A673 (cell line): ENCODE measurements at places on chromosomes 5 and 9.

GRCh38 chr9:130740218-130741023, 46.8 kb downstream of the EXOSC2 start:
- no peak for DNase-seq

DNA sequence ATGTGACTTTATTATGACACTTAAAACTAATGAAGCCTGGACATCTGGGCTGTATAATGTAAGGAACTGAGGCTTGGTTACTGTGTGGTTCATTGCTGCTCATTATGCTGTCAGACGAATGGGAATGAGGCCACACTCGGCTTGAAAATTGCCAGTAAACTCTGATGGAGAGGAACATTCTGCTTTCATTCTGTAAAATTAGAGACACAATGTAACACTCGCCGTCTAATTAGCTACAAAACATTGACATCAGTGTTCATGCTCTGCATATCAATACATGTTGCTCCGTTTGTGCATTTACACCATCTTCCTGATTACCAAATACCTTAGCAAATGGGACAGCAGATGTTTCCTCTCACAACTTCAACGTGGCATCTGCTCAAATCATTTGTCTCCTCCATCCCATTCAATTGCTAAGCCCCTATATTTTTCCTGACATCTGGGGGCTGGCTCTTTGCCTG, 133.0 kb downstream of the SLC28A3 start:
- DNase-seq: peak; percentile 28

DNA sequence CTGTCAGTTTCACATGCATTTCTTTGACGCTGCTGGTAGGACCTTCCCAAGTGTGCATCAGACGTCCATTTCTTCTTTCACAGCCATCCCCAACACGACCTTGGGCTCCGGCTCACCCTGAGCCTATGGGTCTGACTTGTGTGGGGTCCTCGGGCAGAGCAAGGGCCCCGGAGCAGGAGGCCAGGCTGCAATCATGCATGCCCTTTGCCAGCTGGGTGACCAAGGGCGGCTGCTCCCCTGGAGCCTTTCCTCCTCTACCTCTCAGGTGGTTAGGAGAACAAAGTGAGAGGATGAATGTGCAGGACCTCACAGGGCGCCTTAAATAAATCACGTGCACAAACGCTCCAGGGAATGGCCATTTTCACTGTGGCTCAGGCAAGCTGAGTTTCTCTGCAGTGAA, 33.2 kb downstream of the TERT start:
- DNase-seq: no peak

DNA sequence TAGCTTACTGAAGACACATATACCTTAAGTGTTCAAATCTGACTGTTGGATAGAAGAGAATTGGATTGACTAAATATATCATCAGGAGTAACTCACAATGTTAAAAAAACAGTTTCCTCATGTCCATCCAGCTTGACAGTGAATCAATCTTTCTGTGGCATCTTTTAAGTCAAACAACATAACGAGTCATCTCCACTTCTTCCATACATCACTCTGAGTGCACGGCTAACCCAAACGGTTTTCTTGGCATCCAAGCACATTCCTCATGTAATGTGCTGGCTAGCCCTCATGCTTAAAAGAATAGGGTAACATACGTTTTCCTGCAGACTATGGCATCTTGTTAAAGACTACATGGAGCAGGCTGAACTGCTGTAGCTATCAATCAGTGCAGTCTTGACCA, 291.5 kb upstream of the TRPC7 start:
- DNase-seq: no peak

DNA sequence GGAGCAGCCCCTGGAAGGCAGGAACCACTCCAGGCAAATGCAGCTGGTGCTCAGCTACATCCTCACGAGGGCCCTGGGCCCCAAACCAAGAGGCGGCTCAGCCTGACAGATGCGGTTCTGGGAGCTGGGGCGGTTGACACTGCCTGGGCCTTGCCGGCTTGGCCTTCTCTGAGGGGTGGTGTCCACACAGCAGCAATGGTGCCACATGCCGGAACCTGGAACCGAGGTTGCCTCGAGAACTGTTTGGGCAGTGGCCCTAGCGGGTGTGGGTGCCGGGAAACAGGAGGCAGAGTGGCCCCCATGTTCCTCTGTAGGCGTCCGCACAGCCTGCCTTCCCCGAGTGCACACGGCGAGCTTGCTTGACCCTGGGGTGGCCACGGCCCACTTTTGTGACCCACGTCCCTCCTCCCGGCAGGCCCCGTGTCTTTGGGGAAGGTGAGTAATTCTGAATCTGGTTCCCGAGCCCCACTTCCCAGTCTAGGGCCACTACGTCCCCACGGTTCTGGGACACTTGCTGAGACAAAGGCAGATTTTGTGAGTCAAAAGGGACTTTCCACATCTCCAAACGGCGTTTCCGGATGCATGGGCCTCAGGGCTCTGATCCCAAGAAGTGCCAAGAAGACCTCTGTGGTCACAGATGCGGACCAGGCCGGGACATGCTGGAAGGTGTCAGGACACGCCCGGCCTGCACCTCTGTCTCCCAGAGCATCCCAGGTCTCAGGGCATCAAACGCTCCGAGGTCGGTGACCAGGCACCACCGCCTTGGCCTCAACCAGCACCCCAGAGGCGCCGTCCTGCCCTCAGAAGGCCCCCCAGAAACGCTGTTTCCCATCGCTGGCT, 27.7 kb upstream of the SLC12A7 start:
- no peak for DNase-seq

GRCh38 chr5:91941588-91941987, 558.5 kb upstream of the ARRDC3 start:
- DNase-seq: no peak

DNA sequence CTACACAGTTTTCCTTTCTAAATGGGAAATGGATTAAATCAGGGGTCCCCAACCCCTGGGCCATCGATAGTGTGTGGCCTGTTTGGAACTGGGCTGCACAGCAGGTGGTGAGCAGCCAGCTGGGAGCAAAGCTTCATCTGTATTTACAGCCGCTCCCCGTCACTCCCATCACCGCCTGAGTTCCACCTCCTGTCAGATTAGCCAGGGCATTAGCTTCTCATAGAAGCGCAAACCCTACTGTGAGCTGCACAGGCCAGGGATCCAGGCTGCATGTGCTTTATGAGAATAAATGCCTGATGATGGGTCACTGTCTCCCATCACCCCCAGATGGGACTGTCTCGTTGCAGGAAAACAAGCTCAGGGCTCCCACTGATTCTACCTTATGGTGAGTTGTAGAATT, 41.2 kb upstream of the FLT4 start:
- DNase-seq: no peak

- DNase-seq: no peak
Observed at GRCh38 chr9:120284821-120285220, 295.1 kb downstream of the CDK5RAP2 start.

- DNase-seq: no peak
Observed at GRCh38 chr9:97918611-97919010, 3.7 kb downstream of the TRMO start.

DNA sequence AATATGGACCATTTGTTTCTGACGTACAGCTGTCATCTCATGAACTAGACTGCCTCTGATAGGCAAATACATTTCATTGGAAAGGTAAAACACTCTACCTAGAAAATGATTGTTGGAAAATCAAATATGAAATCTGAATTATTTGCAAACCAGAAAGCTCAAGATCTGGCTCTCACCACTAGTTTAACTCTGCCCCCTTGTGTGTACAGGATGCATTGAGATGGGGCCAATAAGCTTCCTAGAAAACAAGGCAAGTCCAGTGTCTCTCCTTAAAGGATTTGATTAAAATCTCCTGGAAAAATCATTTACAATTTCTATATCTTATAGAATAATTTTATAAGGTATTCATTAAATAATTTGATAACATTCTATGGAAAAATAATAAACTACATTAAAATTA, 311.9 kb upstream of the ANKH start:
- peak; percentile 1 for DNase-seq

DNA sequence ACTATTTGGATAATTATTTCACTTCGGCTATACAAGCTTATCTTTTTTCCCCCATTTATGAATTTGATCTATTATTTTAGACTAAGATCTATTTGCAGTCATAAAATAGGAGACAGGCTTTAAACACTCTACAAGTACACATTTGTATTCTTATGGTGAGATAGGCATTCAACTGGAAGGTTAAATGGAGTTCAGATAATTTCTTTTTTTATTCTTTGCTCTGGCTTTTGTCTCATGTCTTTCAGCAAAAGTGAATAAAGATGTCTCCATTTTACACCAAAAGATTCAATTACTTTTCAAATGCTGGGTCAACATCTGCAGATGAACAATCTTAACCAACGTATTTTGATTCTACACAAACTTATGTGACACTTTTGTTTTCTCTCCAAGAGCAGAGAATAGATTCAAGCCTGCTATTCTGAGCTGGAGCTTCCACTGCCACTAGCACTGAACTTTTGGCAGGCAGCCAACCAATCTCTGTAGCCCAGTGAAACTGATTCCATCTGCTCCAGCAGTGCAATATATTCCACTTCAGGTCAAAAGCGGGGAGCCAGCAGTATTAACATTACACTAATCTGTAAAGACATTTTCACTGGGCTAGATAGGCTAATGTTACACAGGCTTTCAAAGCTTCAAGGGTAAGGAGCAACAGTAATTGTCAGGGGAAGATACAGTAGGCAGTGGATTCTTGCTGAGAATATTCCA, 452.0 kb upstream of the ZNF608 start:
- DNase-seq: peak; percentile 78

GRCh38 chr5:174272671-174273070, 227.2 kb downstream of the NSG2 start:
- no peak for DNase-seq

GRCh38 chr5:15995341-15996052, 184.1 kb downstream of the MARCHF11 start:
- DNase-seq: peak; percentile 37

DNA sequence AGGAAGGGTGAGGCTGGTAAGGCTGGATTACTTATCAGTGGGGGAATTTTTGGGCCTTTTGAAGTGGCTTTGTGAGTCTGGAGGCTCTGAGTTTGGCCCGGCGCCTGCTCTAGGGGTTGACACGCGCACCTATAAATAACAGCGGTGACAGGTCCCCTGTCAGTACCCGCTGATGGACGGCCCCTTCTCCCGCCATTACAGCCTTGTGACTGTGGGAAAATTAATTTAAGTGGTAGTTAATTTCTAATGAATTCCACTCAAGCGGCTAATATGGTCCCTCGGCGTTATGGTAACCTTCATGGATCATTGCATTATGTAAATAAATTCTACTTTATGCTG, 16.5 kb downstream of the MRPL36 start:
- no peak for DNase-seq

DNA sequence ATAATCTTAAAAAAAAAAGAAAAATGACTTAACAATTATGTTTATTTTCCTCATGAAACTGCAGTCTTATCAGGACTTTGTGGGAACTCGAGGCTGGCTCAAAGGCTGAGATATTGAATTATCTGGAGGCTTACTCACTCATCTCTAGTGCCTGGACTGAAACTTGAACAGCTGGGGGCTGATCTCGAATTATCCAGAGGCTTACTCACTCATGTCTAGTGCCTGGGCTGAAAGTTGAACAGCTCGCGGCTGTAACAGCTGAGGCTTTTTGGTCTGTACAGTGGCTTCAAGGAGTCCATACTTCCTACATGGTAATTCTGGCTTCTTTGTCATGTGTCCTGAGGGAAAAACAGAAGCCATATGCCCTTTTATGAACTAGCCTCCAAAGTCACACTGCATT, 371.9 kb downstream of the CETN3 start:
- DNase-seq: no peak

DNA sequence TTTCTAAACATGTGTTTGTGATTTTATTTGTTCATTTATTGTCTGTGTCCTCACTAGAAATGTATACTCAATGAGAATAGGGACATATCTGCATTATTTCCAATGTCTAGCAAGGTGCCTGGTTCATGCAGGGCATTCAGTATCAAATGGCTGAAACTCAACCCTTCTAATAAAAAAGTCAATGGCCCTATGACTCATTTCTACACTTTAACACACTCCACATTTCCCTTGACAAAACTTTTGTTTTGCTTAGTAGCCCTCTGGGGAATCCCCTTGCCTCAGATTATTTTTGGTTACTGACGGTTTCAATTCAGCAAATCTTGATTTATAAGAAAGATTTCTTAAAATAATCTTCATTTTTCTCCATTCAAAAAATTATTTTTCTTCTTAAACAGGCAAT, 206.0 kb upstream of the DMRTA1 start:
- DNase-seq: no peak

DNA sequence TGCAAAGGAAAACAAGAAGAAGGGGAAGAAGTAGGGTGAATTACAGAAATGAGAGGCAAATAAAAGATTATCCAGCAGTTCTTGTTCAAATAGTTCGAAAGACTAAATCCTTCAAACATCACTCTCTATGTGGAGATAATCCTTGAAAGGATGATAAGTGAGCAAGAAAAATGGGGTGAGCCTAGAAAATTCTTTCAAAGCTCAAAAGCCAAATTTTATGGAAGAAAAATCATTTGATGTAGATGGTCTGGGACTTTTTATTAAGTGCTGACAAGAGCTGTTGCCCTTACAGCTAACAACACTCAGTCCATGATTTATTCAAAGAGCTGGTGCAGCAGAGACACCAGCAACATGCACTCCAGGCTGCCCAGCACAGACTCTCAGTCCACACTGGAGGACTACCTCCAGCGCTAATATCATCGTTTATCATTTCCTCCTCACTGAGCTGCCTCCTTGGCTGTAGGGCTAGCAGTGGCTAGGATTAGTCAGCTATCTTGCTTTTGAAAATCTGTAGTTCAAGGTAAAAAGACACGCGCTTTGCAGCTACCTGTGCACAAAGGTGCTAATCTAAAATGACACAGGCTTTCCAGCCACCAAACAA, 264.8 kb upstream of the KIF2A start:
- DNase-seq: no peak

GRCh38 chr5:88729084-88729828, 153.7 kb downstream of the MEF2C start:
- DNase-seq: peak; percentile 83

GRCh38 chr9:14992081-14992480, 81.9 kb upstream of the FREM1 start:
- peak; percentile 42 for DNase-seq

DNA sequence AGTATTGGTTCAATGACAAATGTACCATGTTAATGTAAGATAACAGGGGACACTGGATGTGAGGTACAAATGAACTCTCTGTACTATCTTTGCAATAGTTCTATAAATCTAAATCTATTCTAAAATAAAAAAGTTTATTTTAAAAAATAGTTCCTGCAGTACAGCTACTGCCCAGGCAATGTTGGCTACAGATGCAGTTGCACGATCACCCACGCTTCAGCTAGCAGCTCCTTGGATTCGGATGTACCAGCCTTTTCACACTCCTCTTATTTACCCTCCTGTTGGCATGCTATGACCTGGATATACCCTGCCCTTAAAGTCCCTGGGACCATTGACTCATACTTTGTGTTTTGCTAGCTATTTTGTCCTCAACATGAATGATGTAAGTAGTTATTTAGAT, 185.4 kb upstream of the SMARCA2 start:
- DNase-seq: no peak

GRCh38 chr5:119478781-119479180, 26.5 kb downstream of the HSD17B4 start:
- DNase-seq: no peak

GRCh38 chr5:150120617-150121447, 34.5 kb upstream of the CSF1R start:
- DNase-seq: no peak

GRCh38 chr5:77824981-77825380, 48.8 kb upstream of the TBCA start:
- no peak for DNase-seq

GRCh38 chr9:114813717-114814418, 8.0 kb upstream of the TNFSF15 start:
- DNase-seq: no peak

GRCh38 chr5:158050421-158050820, 191.5 kb upstream of the CLINT1 start:
- no peak for DNase-seq

- no peak for DNase-seq
Observed at GRCh38 chr9:95399261-95399660, 81.8 kb upstream of the FANCC start.

GRCh38 chr9:98046180-98046543, 10.4 kb upstream of the NANS start:
- DNase-seq: no peak
